ENCODE measurements at places on chromosomes 2 and 18.
A peak's percentile ranks its signal among the peaks of the same experiment; 100 is the strongest.

DNA sequence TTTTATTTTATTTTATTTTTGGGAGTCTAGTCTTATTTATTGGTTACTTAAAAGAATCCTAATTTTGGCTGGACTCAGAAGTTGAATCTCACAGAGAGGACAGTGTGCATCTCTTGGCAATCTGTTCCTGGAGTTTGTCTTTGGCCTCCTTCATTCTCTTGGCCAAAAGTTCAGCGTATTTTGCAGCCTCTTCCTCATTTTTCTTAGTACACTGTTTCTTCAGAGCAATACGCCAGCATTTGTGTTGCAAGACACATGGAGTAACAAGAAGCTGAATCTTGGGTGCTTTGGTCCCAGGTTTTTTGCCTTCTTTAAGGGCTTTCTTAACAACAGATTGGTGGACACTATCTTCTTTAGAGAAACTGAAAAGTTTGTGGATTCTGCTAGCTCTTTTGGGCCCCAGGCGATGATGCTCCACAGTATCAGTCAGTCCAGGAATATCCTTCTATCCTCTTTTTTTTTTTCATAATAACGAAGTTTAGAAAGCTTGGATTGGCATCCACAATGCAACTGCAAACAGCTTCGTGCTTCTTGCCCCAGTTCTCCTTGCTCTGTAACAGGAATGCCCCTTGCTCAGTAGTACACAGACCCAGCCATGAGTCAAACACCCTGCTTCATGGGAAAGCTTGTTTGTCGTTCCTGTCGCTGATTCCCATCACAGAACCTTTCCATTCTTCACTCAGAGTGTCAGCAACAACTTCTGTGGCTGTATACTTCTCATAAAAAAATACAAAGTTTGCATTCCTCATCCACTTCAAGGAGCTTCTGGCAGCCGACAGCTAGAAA, 34.8 kb upstream of the RFX8 start:
- DNase-seq, result no peak

- DNase-seq, result no peak
Measured at GRCh38 chr2:46388881-46389280, 90.5 kb upstream of the TMEM247 start.

- no peak for DNase-seq
Measured at GRCh38 chr2:225573603-225574002, 174.1 kb downstream of the NYAP2 start.

DNA sequence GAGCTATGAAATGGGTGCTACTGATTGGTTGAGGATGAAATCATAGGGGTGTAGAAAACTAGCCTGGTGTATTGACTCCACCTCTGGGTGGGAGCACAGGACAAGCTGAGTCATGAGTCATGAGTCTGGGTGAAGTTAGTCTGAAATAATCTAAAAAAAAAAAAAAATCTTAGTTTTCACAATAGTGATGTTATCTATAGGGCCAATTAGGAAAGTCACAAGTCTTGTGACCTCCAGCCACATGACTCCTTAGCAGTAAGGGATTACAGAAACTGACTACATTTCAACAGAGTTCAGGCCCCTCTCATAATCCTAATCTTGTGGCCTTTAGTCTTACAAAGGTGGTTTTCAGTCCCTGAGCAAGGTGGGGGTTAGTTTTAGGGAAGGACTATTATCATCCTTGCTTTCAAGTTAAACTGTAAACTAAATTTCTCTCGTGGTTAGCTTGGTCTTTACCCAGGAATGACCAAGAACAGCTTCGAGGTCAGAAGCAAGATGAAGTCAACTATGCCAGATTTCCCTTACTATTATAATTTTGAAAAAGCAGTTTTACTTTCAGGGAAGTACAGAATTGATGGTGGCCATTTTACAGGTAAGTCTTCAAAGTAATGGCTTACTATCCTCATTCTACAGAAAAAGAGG, 338.0 kb upstream of the GYPC start:
- DNase-seq, result no peak

DNA sequence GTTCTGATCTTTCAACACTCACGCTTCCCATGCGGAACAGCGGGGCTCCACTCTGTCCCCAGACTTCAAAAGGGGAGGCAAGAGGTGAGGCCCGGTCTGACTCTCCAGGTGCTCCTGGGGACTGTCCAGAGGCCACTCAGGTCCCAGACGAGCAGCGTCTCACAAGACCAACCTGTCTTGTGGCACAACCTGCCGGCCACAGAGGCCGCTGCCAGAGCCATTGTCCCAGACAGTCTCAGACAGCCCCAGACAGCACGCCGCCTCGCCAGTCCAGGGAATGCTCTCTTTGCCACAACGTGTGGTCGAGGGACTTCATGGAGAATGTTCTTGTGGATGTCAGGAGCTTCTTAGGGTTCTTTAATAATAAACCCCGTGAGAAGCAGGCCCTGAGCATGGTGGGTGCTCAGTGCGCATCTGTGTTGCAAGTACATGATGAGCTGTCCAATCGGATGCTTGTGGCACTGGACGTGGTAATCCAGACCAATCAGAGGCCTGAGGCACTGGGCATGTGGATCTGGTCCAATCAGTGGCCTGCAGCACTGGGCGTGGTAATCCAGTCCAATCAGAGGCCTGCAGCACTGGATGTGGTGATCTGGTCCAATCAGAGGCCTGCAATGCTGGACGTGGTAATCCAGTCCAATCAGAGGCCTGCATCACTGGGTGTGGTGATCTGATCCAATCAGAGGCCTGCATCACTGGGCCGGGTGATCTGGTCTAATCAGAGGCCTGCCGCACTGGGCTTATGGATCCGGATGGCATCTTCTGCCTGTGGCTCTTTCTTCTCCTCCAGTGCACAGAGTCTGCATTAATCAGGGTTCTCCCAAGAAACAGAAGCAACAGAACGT, 76.4 kb downstream of the TMEM18 start:
- no peak for DNase-seq

- no peak for DNase-seq
Measured at GRCh38 chr2:62014102-62014501, 108.6 kb downstream of the COMMD1 start.

DNA sequence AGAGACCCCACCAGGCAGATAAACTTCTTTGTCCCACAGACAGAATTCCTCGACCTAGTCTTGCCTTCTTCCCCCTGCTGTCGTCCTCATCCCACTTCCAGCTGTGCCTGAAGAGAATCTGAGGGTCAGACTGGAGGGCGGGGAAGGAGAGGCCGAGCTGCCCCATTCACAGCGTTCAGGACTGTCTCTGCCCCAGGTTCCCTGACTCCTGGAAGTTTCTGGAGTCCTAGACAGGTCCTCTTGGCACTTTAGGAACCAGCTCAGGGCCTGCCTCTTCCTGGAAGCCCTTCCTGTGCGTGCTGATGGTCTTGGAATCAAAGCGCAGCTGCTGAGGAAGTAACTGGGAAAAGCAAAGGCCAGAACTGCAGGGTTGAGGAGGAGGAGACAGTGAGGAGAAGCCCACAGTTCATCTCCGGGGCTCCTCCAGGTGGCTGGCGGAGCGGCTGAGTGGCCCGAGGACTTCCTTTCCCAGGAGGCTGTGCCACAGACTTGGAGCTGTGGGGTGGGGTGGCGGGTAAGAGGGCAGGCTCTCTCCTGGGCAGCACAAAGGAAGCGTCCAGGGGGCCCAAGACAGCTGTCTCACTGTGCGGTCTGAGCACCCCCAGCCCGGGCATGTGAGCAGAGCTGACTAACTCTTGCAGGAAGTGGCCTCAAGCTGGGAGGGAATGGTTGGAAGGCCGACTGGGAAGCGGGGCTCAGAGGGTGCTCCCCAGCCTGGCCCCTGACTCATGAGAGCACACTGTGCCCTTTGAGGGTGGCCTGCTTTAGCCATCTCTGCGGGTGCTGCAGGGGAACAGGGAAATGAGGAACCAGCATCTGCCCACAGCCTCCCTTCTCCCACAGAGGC, 39.5 kb downstream of the SDC1 start:
- no peak for DNase-seq

DNA sequence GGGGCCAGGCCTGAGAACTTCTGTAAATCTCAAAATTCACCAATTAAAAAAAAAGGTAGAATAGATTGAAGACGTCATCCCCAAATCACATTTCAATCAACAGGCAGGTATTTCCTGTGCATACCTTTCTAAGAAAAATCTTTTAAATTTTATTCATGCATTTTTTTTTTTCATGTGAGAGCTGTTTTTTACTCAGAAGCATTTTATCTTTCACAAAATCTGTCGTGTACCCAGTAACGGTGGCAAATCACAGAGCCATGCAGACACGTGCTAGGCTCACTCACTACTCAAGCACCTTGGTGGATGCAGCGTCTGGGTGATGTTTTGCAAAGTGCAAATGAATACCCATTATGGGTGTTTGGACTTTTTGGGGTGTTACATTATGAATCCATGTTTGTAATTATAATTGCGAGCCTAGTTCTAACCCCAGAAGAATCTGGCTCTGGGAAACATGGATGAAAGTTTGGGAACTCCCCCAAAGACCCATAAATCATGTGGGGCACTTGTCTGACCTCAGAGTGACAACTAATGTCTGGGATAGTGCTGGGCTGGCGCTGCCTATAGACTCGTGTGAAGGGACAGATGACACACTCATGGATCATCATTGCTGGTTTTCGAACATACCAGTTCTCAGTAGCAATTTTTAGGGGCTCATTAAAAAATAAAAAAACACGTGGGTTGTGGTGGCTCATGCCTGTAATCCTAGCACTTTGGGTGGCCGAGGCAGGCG, 335.2 kb downstream of the LPIN1 start:
- DNase-seq, result no peak

- DNase-seq, result no peak
Measured at GRCh38 chr18:58116818-58117217, 72.8 kb downstream of the NEDD4L start.

GRCh38 chr2:228447266-228447915, 265.9 kb upstream of the SPHKAP start:
- no peak for DNase-seq

DNA sequence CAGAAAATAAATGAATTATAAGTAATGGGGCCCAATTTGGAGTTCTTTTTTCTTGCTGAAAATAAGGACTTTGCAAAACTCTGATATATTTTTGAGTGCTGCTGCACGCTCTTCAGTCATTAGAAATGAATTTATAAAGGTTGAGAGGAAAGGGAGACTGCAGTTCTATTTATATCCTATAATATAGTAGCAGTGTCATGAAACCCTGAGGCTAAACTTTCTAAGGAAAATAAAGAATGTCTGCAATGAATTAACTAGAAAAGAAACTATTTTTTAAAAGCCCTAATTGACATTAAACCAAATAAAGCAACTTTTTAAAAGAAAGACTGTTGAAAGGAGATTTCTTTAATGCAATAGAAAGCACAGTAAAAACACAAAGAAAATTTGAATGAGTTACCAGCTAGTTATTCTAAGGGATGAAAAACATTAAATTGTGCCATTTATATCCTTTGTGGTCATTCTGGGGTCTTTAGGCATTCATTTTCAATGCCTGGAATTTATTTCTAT, 1072.8 kb upstream of the TMEFF2 start:
- no peak for DNase-seq

DNA sequence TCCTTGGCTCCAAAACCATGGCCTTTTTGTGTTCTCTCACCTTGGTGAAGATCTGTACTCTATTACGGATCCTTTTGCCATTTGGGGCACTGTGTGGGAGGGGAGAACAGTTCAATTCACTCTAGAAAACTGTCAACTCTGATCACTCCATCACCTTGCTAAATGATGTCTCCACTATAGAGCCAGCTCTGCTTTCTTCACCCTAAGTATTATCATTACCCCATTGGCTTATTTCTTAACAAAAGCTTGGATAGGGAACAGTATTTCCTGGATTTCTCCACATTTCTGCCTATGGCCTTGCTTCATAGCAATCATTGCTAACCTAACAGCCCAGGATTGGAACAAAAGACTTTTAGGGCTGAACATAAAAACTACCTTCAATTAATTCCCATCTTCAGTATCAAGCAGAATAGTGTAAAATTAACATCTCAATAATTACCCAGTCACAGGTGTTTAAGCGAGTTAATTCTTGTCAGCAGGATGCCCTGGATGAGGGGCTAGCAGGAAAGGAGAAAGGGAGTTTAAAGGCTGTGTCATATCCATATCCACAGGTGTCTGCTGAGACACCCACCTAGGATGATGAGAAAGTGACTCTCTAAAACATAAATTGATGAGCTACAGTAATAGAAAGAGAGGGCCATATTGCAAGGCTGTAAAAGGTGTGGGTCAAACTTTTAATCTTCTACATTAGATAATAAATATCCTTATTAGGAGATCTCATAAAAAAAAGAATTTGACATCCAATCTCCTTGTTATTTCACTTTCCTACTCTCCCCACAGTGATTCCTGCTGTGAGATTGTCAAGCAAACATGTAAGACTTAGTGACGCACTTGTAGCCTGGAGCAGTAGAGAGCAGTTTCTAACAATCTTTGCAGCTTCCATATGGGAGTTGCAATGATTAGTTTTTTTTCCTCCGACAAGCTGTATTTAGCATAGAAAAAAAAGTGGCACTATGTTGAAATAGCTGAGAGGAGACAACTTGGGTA, 589.5 kb upstream of the NXPH2 start:
- no peak for DNase-seq

- peak; percentile 30 for DNase-seq
Measured at GRCh38 chr18:11741505-11742145, 52.6 kb downstream of the GNAL start.

- DNase-seq, result no peak
Measured at GRCh38 chr2:65639156-65639864, 206.9 kb upstream of the SPRED2 start.

- no peak for DNase-seq
Measured at GRCh38 chr18:3758531-3758930, 308.6 kb downstream of the TGIF1 start.

DNA sequence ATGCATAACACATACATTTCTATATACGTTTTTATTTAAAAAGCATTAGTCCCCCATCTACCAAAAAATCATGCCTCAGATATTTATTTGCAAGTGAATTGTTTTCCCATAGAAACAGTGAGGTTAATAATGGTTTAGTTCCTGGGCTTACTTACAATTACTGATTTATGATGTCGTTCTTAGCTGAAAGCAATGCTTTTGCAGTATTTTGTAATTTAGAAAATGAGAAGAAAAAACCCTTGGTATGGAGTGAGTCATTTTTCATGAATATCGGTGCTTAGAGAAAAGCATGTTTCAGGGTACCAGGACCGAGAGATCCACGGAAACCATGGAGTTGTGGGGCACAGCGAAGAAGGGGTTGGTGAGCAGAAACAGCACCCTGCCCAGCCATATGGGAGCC, 12.0 kb upstream of the CDK15 start:
- DNase-seq, result no peak

- DNase-seq, result no peak
Measured at GRCh38 chr2:38427936-38428335, 50.9 kb upstream of the ATL2 start.

GRCh38 chr2:49298230-49298629, 143.9 kb upstream of the FSHR start:
- no peak for DNase-seq

DNA sequence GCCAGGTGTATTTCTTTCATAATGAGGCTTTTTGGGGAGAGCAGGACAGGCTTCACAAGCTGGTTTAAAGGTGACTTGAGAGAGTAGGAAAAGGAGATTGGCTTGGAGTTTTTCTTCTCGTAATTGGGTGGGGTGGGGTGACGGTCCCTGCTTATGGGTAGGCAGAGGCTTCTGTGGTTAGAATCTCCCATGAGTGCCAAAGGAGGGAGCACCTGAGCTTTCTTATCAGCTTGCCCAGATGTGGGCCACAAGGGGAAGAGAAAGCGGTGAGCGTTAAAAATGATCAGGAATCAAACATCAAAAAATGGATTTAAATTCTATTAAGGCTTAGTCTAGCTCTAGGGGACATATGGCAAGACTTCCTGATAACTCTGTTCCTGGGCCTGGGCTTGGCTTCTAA, 9.7 kb upstream of the PNPT1 start:
- DNase-seq, result no peak

- DNase-seq, result no peak
Measured at GRCh38 chr2:30527859-30528258, 80.8 kb downstream of the LCLAT1 start.
